ENCODE measurements at places on chromosomes 2 and 18.

DNA sequence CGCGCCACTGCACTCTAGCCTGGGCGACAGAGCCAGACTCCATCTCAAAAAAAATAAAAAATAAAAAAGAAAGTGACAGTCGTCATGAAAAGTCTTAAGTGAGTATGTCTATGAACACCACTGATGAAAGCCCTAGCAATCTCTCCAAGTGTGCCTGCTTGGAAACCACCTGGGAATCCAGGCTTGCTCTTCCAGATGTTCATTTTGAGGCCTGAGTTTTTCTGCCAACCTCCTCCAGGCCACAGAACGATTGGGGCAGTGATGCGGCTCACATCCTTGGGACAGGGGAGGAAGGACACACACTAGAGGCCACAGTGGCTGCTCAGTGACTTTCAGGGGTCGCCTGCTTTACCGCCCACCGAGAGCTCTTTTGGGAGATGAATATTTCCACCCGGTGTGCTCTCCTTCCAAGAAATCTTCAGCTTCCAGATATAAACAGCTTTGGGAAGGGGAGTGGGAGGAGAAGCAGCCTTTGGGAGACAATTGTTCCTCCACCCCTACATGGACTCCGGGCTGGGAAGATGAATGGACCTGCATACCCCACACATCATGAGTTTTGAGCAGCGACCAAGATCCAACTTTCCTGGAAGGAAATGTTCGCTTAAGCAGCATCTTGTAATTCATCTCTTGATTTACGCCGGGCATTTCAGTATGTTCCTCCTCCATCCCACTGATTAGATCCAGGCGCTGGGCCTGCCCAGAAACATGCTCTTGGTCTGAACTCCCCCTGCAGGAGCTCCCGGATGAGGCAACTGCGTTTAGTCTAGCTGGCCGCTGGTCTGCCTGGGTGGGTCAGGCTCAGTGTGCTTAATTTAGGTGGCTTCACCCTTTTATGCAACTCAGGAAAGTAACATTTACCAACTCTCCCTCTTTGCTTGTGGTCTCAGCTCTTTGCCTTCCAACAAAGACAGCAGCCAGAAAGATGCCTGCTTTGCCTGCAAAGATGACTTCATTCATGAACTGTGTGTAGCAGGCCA is 6.2 kb upstream of the ARMC9 start:
- no peak for DNase-seq

GRCh38 chr2:190551928-190552327 is 17.4 kb upstream of the NEMP2 start:
- DNase-seq = no peak

DNA sequence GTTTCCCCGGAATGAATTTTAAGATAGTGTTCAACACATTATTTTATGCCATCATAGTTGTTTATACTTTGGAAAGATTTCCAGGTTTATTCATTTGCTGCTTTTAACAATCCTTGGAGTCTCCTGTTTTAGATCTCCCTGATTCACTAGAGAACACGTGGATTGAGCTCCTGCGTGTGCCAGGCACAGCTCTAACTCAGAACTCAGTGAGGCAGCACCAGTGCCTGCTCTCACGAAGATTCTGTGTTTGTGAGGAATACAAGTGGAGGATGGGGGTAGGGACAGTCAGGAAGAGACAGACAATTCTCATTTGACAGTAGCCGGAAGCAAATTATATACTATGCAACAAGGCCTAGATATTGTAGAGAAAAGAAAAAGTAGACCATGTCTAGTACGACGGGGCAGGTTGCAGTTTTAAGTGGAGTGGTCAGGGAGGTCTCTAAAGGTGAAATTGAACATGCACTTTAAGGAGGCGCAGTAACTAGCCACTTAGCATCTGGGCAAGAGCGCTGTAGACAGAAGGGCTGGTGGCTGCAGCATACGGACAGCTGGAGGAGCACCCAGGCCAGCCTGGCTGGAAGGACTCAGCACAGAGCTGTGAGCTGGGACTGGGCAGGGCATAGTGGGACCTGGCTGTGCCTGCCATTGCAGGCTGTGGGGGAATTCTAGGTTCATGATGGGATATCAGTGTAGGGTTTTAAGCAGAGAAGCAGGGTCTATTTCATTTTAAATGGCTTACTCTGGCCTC is 24.3 kb downstream of the RNF144A start:
- no peak for DNase-seq

DNA sequence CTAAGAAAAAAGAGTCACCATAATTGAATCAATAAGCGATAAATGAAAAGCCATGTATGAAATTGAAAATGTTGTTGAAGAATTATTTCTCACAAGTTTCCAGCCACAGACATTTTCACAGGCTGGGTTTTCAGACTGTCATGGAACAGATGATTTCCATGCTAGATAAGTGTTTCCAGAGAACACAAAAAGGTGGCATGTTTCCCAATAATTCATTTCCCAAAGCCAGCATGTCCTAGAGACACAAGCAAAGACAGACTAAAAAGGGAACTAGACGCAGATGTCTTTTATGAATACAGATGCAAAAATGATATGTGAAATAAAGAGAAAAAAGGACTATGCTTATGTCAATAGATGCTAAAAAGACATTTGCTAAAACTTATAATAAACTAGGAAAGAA is 255.1 kb downstream of the EIPR1 start:
- DNase-seq = no peak

- DNase-seq = no peak
Observed at GRCh38 chr2:97706708-97707345, 6.5 kb upstream of the ZAP70 start.

DNA sequence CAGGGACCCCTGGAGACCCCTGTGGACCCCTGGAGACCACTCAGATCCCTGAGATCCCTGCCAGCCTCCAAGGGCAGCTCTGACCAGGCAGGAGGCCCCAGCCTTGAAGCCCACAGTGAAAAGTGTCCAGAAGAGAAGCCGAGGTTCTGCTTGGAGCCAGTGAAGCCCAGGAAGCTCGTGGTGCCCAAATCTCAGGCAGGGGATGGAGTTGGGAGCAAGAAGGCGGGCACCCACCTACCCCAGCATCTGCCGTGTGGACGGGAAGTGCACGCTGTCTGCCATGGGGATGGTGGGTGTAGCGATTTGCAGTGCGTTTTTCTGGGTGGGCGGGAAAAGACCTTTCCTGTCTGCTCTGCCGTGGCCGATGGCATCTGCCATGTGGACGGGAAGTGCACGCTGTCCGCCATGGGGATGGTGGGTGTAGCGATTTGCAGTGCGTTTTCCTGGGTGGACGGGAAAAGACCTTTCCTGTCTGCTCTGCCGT is 120.6 kb upstream of the CTDP1 start:
- DNase-seq = no peak

- DNase-seq = no peak
Observed at GRCh38 chr18:525036-525797, 24.7 kb upstream of the COLEC12 start.

DNA sequence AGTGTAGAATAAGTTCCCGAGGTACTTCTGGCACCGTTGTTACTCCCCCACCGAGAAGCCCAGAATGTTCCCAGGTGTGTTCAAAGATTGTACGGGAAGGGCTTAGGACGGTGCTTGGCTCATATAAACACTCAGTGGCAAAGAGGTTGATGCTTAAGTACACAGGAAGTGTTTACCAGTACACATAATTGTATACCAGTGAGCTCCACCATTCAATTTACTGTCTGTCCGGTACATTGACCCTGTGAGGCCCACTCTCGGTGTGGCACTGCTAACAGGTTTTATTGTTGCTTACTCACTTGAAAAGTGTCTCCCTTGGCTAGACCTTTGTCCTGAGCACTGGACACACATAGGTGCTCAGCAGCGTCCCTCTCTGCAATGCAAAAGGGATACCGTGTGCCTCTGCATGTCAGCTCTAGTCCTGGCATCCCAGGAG is 191.0 kb downstream of the NEDD4L start:
- DNase-seq = no peak

- no peak for DNase-seq
Observed at GRCh38 chr2:218292048-218293014, at the start of gene TMBIM1. Gene TMBIM1 (minus strand): TSS chr2:218292503. CDS start chr2:218282141, 10,362 bp downstream.

GRCh38 chr2:211035548-211036185 is 479.3 kb downstream of the CPS1 start:
- DNase-seq = peak; percentile 9

DNA sequence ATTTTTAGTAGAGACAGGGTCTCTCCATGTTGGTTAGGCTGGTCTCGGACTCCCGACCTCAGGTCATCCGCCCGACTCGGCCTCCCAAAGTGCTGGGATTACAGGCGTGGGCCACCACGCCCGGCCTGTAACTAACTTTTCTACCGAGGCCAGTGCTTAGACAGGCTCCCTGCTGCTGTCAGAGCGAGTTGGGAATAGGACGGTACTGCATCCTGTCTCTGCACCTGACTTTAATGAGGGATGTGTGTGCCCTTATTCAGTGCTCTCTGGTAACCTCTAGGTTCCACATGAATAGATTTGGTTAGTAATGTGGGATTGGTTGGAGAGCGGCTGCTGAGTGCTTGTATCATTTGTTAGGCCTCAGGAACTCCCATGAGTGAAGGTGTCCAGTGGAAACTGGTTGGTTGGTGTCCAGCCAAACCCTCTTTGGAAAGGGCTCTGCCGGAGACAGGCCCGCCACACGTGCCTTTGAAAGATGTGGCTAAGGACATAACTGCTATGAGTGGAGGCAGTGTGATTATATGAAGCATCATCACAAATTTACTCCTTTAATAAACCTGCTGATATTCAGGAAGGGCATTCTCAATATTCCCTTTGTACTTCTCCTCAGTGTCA is 36.6 kb downstream of the MYOM1 start:
- no peak for DNase-seq

DNA sequence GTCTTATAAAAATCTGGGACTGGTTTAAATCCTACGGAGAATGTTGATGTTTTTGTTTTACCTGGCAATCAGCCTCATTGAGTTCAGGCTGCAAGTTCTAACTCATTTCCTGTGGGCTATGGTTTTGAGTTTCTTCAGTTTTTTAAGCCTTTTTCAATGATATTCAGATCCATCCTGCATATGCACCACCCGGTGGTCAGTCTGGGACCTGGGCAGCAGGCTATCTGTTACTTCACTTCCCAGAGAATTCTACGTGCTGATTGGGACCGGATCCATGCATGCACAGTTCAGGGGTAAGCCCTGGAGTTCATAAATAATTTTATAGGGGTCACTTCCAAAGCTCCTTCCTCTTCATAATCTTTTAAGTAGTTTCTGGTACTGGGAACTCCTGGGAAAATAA is 339.2 kb upstream of the HNRNPA3 start:
- no peak for DNase-seq

DNA sequence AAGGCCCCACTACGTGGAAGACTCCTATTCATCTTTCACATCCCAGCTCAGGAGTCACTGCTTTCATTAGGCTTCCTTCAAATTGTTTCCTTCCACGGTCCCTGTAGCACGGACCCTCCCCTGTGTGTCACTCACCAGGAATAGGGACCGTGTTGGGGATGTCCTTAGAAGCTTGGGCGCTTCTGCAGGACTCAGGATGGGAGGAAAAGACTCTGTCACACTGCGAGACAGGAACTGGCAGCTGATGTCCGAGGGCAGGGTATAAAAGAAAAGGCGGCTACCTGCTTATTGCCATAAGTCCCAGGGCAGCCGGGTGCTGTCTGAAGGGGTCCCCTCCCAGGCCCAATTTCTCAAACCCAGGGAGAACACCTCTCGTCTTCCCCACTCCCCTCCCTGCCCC is 79.1 kb downstream of the BCL2L11 start:
- no peak for DNase-seq

DNA sequence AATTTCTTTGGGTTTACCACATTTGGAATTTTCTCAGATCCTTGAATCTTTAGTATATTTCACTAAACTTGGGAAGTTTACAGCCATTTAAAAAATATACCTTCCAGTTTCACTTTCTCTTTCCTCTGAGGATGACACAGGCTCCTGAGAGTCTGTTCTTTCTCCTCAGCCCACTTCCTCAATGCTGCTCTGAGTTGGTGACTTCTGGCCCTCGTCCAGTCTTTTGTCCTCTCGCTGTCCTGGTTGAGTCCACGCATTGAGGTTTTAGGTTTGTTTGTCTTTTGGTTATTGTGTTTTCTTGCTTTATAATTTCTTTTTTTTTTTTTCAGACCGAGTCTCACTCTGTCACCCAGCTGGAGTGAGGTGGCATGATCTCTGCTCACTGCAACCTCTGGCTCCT is 40.7 kb upstream of the GALR1 start:
- DNase-seq = no peak

DNA sequence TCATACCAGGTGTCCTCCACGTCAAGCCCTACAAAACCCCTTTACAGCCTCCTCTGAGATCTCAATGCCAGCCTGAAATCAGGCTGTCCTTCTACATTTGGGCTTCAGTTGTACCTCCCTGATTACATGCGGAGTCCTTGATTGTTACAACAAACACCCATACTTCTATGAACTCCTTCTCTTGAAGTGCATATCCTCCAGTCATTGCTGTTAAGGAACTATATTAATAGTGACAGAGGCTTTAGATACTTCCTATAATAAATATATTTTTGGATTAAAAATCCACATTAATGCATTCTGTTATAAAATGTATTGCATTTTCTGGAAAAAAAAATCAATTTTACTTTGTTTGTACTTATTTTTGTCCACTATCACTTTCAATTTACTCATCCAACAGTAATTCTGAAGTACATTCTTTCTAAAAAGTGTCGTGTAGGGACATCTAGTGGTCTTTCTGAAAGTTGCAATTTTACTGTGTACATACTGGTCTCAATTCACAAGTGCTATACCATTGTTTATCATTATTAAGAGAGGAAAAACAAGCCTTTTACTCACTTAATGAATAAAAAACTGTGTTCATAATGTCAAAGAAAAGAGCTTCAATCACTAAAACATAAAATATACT is 316.4 kb downstream of the DSEL start:
- peak; percentile 68 for DNase-seq

GRCh38 chr2:100539221-100539620 is 23.6 kb upstream of the PDCL3 start:
- no peak for DNase-seq

DNA sequence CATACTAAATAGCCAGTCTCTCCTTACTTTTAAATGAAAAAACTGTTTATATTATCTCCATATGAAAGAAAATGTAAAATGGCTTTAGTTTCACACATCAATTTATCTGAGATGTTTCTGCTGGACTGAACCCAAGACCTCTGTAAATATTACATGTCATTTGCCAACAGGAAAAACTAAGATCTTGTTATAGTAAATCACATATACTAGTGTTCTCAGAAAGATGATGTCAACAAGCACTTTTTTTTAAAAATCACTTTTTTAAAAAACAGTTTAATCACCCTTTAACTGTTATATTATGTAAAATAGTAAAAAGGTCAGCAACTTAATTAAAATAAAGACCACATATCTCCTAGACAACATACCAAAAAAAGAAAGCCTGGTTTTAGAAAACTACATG is 46.3 kb downstream of the PTPN2 start:
- DNase-seq = no peak

DNA sequence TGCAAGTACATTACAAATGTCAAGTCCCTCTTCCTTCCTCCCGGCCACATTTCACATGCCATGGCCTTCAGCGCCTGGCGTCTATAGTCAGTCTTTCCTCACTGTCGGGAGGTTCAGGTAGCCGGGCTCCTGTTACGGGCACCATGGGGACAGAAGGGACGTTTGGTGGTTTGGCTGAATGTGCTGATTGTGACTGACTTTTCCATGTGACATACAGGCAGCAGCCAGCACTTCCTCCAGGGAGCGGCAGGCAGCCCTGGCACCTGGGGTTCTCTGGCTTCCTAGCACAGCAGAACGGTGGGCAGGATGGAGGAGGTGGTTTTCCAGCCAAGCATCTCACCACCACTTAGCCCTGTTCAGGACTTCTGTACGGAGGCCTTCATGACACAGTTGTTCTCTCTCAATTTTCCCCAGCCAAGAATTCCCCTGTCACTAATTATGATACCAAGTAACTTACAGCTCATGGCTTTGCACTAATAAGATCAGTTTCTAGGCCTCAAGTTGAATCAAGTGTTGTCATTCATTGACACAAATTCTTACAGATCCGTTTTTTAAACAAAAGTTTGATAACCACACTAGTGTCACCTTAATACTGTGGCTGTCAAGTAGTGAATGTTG is 83.9 kb upstream of the REV1 start:
- DNase-seq = no peak
